HuH-7.5 (cell line): ENCODE measurements at places on chromosomes 4 and X.

GRCh38 chr4:123522081-123522480, 125.5 kb downstream of the SPRY1 start:
- no peak for DNase-seq

DNA sequence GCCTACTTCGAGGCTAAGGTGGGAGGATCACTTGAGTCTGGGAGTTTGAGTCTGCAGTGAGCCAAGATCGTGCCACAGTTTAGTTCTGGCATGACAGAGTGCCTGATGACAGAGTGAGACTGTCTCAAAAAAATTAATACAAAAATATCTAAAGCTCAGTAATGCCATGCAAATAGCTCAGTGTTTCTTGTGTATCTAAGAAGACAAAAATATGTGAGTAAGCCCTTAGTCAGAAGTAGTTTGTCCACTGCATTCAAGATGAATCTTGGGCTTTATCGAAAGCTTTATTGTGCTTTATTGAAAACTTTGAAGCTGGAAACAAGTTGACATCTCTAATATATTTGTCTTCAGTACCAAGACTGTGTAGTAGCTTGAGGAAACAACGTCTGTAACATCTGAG, 115.9 kb downstream of the GPAT3 start:
- DNase-seq: no peak

- DNase-seq: no peak
These were observed 126.9 kb upstream of the TEX13A start for GRCh38 chrX:105347373-105347772.

- DNase-seq: no peak
These were observed 128.2 kb downstream of the C4orf51 start for GRCh38 chr4:145808021-145808650.

GRCh38 chr4:113837397-113837796, 75.9 kb upstream of the CAMK2D start:
- no peak for DNase-seq

- DNase-seq: no peak
These were observed 35.4 kb upstream of the CRMP1 start for GRCh38 chr4:5928274-5928673.

DNA sequence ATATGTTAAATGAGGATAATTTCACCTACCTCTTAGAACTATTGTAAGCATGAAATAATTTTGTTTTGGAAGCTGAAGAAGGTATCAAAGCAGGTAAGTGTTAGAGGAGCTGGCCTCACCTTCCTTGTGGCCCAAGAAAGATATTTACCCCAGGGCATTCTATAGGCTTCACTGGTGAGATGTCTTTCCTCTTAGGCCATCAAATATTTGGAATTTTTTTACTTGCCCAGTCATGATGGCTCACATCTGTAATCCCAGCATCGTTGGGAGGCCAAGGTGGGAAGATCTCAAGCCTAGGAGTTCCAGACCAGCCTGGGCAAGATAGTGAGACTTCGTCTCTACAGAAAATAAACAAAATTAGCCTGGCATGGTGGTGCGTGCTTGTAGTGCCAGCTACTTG, 6.1 kb upstream of the SMS start:
- no peak for DNase-seq

DNA sequence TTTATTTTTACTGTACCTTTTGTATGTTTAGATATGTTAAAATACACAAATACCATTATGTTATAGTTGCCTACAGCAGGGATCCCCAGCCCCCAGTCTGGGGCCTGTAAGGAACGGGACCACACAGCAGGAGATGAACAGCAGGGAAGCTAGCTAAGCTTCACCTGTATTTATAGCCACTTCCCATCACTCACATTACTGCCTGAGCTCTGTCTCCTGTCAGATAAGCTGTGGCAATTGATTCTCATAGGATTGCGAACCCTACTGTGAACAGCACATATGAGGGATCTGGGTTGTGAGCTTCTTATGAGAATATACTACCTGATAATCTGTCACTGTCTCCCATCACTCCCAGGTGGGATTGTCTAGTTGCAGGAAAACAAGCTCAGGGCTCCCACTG, 73.9 kb downstream of the BMPR1B start:
- no peak for DNase-seq

- no peak for DNase-seq
These were observed 141.1 kb downstream of the BANK1 start for GRCh38 chr4:101931619-101932018.

DNA sequence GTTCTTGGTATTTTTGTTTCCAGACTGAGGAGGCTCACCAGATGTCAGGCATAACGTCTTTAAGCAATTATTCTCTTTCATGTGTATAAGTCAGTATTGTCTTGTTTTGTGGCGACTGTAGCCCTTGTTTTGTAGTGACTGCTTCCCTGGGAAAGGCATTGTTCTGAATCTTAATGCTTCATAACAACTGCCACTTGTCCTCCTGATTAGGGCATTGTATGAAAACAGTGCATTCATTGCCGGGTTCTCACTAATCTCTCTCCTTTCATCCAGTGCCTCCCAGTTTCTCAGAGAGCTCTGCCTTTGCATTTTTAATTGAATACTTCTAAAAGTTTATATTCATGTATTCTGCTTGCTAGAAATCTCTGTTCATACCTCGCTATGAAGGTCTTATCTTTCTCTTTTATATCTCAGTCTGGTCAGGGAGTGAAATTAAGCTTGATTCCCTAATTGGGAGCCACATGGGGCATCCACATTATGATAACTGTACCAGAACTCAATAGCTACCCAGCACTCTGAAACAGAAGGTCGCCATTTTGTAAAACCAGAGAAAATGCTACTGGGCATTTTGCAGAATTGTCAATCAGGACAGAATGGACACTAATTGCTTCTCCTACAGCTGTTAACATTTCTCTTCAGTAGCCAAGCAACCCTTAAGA, 149.8 kb downstream of the GBA3 start:
- no peak for DNase-seq

DNA sequence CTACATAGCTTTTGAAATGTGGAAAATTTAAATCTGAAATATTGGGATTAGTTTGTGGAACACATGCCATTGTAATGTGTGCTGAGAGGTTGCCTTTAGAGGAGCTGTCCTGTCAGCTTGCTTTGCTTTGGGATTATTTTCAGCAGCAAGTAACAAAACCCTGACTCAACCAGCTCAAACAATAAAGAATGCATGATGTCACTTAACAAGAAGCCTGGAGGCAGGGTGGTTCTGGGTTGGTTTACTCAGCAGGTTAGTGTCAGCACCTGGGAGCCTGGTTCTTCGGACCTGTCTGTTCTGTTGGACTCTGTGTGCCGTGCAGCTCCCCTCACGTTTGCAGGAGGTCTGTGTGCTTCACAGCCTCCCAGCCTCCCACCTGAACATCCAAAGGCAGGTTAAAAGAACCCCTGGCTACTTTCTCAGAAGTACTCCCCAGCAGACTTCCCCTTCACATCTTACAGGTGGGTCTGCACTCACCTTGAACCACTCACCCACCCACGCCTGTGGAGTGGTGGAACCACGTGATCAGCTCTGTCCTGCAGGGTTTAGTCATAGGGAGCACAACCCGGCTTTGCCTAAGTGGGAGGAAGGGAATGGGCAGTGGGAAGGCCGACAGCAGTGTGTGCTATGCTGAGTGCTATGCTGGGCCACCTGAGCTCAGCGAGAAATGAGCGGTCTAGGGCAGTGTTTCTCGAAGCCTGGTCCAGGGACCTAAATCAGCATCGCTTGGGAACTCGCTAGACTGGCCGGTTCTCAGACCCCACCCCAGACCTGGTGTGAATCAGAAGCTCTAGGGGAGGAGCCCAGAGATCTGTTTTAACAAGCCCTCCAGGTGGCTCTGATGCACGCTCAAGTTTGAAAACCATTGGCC, 20.4 kb downstream of the TMEM131L start:
- DNase-seq: peak; percentile 37

DNA sequence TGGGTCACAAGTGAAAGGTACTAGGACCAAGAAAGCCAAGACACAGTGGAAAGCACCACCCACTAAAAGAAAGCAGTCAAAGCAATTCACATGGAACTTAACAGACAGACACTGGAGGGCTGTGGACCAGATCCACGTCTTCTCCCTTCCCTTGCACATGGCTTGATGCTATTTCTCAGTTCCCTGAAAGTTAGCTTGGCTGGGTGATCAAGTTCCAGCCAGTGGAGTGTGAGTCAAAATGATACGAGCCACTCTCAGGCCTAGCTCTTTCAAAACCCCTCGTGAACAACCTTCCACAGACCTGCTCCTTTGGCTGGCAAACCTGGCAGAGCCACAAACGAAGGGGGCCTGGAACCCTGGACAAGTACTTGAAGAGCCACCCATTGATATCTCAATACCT, 52.0 kb downstream of the RELL1 start:
- DNase-seq: no peak

- DNase-seq: no peak
These were observed 59.4 kb downstream of the MTHFD2L start for GRCh38 chr4:74217365-74217764.

GRCh38 chrX:132369617-132370326, 119.1 kb downstream of the MBNL3 start:
- DNase-seq: peak; percentile 1

DNA sequence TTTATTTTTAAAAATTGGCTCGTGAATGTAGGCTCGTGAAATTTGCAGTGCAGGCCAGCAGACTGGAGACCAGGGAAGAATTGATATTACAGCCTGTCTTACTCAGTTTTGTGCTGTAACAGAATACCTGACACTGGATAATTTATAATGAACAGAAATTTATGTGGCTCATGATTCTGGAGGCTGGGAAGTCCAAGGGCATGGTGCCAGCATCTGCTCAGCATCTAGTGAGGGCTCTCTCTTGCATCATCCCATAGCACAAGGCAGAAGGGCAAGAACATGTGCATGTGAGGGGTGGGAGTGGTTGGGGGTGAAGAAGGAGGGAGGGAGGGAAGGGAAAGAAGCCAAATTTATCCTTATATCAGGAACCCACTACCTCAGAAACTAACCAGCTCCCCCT, 13.7 kb upstream of the CLTRN start:
- no peak for DNase-seq

DNA sequence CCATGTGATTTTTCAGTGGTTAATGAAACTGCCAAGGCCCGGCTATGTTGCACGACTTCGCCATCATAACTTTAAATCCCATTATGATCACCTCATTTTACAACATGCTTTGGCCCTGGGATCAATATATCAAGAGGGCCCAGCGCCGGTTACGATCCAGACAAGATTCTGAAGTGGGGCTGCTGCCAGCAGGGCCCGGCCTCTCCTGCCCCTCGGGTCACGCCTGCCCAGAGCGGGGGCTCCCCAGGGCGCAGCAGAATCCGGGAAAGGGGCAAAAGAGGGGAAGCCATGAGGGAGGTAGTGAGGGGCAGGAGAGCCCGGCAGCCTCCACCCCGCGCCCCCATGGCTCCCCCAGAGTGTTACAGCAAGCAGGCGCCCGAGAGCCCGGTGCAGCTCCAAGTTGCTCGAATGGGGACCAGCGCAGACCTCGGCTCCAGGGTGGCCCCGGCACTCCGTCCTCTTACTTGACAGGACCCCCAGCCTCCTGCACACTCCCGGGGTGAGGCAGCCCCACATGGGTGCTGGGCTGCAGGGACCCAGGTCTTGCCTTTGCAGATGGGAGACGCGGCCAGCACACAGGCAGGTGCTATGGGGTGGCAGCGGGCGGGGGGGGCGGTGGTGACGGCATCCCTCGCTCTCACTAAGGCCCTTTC, 129.8 kb upstream of the NKX1-1 start:
- no peak for DNase-seq

GRCh38 chrX:42746606-42747005, 31.4 kb downstream of the PPP1R2C start:
- DNase-seq: no peak

GRCh38 chrX:110415440-110416170, 57.0 kb downstream of the RTL9 start:
- no peak for DNase-seq

- DNase-seq: peak; percentile 68
These were observed 42.0 kb downstream of the LGI2 start for GRCh38 chr4:24988776-24989175.

DNA sequence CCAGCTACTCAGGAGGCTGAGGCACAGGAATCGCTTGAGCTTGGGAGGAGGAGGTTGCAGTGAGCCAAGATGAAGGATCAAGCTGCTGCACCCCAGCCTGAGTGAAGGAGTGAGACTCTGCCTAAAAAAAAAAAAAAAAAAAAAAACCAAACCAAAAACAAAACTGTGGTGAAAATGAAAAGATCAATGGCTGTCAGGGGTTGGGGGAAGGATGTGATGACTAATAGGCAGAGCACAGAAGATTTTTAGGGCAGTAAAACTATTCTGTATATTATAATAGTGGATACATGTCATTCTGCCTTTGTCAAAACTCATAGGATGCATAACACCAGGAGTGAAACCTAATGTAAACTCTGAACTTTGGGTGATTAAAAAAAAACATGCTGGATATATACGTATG, 69.9 kb upstream of the ELOVL6 start:
- DNase-seq: no peak

- no peak for DNase-seq
These were observed 3.6 kb downstream of the NOCT start for GRCh38 chr4:139018971-139019758.

DNA sequence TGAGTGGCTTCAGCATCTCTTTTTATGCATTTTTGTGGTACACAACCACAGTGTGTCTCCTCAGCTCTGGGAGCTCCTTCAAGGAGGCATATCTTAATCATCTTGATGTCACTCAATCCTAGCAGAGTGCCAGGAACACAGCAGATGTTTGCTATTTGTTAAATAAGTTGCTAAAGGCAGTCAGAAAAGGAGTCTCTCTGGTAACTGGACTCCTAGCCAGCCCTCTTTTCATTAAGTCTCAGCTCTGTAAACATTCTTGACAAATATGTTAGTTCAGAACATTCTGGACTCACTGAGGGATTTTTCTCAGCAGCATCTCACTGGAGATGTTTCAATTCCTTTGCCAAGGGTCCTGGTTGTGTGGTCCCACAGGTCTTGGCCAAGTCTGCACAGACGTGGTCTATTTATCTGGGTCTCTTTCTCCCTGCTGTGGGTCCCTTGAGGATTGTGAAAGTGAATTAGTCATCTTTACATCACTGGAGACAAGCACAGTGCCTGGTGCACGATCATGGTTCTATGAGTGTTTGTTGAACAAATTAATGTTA, 20.3 kb upstream of the FAM9C start:
- no peak for DNase-seq

- DNase-seq: peak; percentile 4
These were observed 1068.2 kb downstream of the GLUD2 start for GRCh38 chrX:122115604-122116003.

- DNase-seq: no peak
These were observed 242.9 kb upstream of the GK2 start for GRCh38 chr4:79650794-79651431.

DNA sequence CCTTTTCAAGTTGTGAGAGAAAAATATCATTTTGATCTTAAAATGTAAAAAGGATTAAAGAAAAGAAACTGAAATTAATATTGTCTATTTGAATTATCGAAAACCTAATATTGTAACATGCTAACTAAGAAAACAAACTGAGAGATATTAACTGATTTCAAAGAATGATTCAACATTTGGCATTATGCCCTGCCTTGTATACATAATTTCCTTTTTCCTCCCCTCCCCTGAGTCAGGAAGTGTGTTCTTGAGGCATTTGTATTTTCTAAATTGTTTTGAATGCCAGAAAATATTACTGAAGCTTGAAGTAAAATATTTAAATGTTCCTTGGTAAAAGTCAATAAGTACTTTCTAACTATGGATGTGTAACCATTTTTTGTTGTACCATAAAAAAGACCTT, 49.4 kb downstream of the RPS6KA3 start:
- no peak for DNase-seq
